Muscle of back (tissue), 13 donors: ENCODE measurements at places on chromosomes 5 and 9.

GRCh38 chr9:84597131-84597530, 72.4 kb upstream of the NTRK2 start:
- DNase-seq: no peak

GRCh38 chr9:88579050-88579715, 44.2 kb downstream of the NXNL2 start:
- no peak for DNase-seq

DNA sequence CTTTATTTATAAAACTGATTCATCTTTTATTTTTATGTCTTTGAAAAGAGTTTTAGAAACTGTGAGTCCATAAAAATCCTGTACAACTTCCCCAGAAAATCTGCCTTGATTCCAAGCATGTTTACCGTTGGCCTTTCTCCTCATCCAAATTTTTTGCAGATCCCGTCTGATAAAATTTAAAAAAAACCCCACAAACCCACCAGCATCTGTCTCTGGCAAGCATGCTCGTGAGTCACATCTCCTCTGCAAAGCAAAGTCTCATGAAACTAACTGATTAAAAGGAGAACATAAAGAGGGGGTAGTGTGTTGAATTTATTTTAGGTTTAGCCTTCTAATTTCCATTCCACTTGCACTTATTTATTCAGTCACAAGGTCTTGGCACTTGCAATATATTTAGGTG, 109.4 kb downstream of the MAT2B start:
- DNase-seq: no peak

DNA sequence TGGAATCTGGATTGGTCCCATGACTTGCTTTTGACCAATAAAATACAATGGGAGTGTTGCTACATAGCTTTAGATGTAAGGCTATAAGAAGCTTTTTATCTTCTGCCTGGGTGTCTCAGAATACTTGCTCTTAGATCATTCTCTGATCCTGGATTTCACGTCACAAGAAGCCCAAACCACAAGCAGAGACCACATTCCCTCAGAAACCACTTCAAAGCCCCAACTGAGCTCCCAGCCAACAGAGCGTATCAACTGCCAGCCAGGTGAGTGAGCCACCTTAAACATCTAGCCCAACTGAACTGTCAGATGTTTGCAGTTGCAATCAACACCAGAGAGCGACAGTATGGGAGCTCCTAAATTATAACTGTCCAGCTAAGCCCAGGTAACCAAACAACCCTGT, 687.1 kb downstream of the TLE1 start:
- no peak for DNase-seq

- DNase-seq: peak; percentile 28
These were observed 1.6 kb downstream of the TSLP start for GRCh38 chr5:111072949-111073682.

DNA sequence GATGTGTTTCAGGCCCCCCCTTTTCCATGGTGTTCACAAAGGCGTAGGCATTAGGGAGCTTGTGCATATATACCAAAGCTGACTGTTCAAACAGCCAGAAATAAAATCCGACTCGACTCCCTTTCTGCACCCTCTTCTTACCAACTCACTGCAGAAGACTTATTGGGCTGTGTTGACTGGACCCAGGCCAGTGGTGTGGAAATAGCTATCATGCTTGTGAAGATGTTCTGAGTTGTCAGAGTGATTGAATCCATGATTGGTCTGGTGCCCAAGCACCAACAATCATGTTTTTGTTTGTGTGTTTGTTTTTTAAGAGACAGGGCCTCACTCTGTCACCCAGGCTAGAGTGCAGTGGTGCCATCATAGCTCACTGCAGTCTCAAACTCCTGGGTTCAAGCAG, 21.6 kb downstream of the TJP2 start:
- DNase-seq: no peak

GRCh38 chr5:78649861-78650496, 1.4 kb upstream of the LHFPL2 start:
- no peak for DNase-seq

- no peak for DNase-seq
These were observed 402.4 kb upstream of the PTGER4 start for GRCh38 chr5:40277161-40277906.

GRCh38 chr9:86594724-86595123, 240.5 kb upstream of the TUT7 start:
- DNase-seq: no peak

DNA sequence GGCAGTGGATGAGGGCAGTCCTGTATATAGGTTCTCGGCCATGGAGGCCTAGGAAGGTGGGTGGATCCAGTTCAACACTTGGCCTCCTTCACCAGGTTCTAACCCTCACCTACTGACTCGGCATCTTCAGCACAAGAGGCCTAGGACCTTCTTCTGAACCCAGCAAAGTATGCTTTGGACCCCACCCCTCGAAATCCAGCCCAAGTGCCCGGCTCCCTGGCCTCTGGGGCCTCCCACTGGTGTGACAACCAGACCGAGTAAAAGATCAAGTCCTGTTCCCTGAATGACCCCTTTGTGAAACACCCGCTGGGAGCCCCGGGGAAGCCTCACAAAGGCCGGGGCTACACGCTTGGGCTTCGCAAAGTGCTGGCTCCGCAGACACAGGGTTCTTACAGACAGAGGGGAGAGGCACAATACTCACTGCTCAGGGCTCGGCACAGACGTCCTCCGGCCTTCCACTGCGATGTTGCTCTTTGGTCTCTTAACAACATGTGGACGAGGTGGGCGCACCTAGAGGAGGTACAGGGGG, 47.0 kb downstream of the CRB2 start:
- no peak for DNase-seq

DNA sequence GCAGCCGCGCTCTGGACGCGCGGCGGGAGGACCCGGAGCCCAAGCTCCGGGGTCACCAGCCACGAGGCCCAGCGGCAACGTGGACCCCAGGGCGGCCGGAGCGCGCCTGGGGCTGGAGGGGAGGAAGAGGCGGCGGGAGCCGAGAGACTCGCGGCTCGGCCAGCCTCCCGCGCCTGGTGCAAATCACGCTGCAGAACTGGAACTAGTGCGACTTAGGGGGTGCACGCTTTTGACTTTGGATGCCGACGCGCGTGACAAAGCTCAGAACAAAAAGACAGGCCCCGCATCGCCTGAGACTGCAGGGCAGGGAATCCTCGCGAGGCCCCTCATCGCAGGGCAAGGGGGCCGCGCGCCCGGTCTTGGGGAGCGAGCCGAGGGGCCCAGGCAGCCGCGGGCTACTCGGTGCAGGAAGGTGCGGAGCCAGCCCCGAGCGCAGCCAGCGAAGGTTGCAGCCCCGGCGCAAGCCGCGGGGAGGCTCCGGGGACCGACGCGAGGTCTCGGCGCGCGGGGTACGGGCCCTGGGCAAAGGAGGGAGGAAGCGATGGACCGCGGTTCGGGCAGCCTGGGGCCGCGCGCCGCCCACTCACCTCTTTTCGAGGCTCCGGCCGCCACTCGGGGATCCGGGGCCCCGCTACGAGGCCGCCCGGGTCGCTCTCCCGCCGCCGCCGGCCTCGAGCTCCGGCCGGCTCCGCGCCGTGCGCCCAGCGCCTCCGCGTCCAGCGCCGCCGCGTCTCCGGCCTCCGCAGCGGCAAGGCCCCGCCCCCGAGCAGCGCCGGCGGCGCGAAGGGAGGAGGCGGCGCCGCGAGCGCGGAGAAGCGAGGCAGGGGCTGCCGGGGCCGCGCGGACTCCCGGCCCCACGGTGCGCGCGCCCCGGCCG, at the start of gene GOLM1:
TSS of gene GOLM1 (minus strand) at position 735 of the 877 bp plus-strand sequence. CDS start 20,238 bp downstream, outside the sequence.
- DNase-seq: peak; percentile 63

- DNase-seq: no peak
These were observed 62.0 kb upstream of the STARD4 start for GRCh38 chr5:111574311-111574710.

GRCh38 chr5:87243161-87243844, 24.4 kb upstream of the RASA1 start:
- peak; percentile 6 for DNase-seq

DNA sequence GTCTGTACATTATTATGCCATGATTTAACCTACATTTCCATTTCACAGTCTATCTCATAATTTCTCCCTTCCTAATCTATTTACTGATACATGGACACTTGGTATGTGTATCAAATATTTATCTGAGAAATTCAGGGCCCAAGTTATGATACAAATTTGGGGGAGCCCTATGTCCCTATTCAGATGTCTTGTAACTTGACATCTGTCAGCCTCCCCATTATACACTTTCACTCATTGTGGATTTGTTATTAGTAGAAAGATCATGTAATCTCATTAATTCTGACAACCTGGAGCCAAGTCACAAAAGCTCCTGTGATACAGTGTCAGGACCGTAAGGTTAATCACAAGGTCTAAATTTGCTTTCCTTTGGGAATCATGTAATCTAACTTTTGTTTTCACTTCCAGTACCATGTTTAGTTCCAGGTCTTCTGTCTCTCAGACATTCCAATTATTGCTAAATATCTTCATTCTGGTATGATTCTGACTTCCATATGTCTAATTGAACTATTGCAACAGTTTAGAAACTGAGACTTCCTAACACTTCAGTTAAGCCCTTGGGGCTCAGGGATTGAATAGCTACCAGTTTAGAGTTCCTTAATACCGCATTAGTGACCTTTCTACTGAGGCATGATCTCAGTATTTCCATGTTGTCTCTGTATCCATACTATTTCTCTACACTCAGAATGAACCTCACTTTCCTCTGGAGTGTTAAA, 182.9 kb upstream of the NUDT12 start:
- no peak for DNase-seq

GRCh38 chr5:112555691-112556090, 136.6 kb upstream of the EPB41L4A start:
- DNase-seq: no peak

DNA sequence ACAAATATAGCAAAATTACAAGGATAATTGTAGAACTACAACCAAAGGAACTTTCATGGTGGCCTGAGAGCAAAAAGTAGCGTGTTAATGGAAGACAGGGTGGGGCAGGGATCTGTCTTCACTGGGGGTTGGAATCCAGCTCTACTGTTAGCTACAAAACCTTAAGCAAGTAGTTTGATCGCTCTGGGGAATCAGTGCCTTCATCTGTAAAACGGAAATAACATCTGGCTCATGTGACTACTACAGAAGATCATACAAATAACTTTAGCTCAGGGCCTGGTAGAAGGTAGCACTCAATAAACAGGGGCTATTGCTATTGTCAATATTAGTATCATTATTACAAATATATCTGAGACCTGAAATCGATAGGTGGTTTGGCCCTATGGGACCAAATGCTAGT, 40.4 kb downstream of the ZNF608 start:
- DNase-seq: no peak

GRCh38 chr9:95110921-95111525, 206.5 kb downstream of the FANCC start:
- DNase-seq: no peak

DNA sequence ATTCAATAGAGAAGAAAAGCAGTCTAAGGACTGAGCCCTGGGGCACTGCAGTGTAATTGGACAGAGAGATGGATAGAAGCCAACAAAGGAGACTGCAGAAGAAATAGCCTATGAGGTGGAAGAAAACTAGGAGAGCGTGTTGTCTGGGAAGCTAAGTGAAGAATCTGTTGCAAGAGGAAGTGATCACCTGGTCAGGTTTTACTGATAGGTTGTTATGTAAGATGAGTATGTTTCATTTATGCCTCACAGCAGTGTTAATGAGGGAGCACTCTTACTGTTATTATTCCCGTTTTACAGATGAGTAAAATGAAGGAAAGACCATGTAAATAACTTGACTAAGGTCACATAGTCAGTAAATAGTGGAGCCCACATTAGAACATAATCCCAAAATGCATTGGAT, 80.0 kb upstream of the GRHPR start:
- DNase-seq: no peak

GRCh38 chr5:80114860-80115259, 79.7 kb downstream of the THBS4 start:
- DNase-seq: no peak

DNA sequence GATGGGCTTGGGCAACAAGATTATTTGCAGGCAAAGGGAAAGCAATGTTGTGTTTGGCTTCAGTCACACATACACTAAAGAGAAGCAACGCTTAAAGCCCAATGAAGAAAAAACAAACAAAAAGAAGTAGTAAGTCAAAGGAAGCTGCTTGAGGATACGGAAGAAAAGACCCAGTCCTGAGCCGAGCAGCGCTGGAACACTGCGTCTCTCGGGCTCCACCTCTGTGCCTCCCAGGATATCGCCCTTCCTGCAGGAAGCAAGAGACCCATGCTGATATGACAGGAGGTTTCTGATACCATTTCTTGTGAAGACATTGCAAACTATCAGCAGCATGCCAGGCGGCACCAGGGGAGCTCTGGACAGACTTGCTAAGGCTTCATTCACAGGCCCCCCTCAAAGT, 9.9 kb downstream of the GNAQ start:
- DNase-seq: no peak

GRCh38 chr5:44361342-44362001, 27.7 kb downstream of the FGF10 start:
- DNase-seq: no peak

DNA sequence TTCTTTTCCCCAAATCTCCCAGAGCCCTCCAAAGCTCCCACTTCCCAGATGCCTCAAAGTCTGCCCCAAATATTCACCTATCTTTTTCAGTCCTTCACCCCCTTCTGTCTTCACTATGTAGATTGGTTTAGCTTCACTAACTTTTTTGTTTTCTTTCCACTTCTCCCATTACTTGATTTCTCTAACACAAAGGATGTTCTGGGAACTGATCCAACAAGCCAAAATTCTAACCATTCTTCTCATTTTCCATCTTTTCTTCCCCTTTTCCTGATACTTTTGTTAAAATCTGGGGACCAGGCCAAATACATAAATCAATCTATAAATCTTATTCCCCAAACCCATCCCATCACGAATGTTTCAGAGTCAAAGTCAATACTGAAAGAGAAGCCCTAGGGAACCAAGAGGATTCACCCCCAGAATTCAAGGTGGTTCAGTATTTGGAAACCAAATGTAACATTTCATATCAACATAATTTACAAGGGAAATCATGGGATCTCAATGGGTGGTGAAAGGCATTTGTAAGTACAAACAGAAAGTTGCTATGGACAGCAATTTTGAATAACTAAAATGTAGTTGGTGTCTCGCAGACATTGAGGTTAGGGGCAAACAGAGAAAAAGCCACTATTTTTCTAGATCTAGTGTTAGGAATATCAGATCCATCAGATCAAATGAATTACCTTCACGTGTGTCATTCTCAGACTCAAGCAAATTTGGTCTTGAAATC, 35.3 kb downstream of the APTX start:
- DNase-seq: peak; percentile 34

DNA sequence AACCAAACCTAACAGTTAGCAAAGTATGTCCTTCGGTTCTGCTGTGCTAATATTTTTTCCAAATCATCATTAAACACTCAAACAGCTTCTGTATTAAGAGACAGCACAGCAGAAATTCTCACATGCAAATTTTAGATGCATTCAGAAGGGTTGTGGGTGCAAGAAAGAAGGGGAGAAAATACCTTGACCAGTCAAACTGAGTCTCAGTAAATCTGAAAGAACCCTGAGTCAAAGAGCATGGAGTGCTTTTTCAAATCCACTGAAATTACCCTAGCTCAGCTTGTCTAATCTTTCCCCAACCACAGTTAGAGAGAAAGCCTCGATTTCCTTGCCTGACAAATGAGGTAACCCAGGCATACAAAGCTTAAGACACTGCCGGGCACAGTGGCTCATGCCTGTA, 55.1 kb downstream of the RETREG1 start:
- no peak for DNase-seq

GRCh38 chr5:116881921-116882531, 307.4 kb upstream of the SEMA6A start:
- no peak for DNase-seq

- no peak for DNase-seq
These were observed 250.2 kb upstream of the DMRT1 start for GRCh38 chr9:591292-591691.

- DNase-seq: no peak
These were observed 220.7 kb upstream of the MSX2 start for GRCh38 chr5:174503461-174504265.

- DNase-seq: no peak
These were observed 98.5 kb downstream of the SYK start for GRCh38 chr9:90900130-90900529.

- DNase-seq: no peak
These were observed 71.2 kb upstream of the GLIS3 start for GRCh38 chr9:4371108-4371507.
